ENCODE measurements at places on chromosomes 3 and 15.

- H3K27ac ChIP-seq, result no peak overlapping the region
- no peak for DNase-seq
- no peaks in the 10 kb centered on the region for H3K36me3 ChIP-seq
- H3K4me3 ChIP-seq, result no peak overlapping the region
- no peaks in the 10 kb centered on the region for H3K27me3 ChIP-seq
Measured at GRCh38 chr15:92112711-92113110, 259.2 kb downstream of the SLCO3A1 start.

- no peaks in the 10 kb centered on the region for H3K4me1 ChIP-seq
- no peaks in the 10 kb centered on the region for H3K36me3 ChIP-seq
- no peak overlapping the region for H3K27ac ChIP-seq
- DNase-seq, result no peak
- no peaks in the 10 kb centered on the region for H3K27me3 ChIP-seq
- no peak overlapping the region for H3K4me3 ChIP-seq
Measured at GRCh38 chr3:78832785-78833204, 935.0 kb downstream of the ROBO1 start.

- no peak overlapping the region for H3K27ac ChIP-seq
- H3K4me3 ChIP-seq, result no peak overlapping the region
- DNase-seq, result no peak
- H3K27me3 ChIP-seq, result no peaks in the 10 kb centered on the region
- no peaks in the 10 kb centered on the region for H3K4me1 ChIP-seq
Measured at GRCh38 chr3:150114873-150115540, 144.3 kb upstream of the PFN2 start.

- H3K4me1 ChIP-seq, result no peaks in the 10 kb centered on the region
- no peak overlapping the region for H3K27ac ChIP-seq
- H3K27me3 ChIP-seq, result no peaks in the 10 kb centered on the region
- no peaks in the 10 kb centered on the region for H3K36me3 ChIP-seq
Measured at GRCh38 chr15:67927501-67928168, 87.8 kb upstream of the RNU6-1 start.

GRCh38 chr3:117572786-117573185 lies 863.2 kb downstream of the TUSC7 start:
- H3K27ac ChIP-seq, result no peak overlapping the region
- no peaks in the 10 kb centered on the region for H3K27me3 ChIP-seq
- H3K4me3 ChIP-seq, result no peak overlapping the region
- H3K36me3 ChIP-seq, result no peaks in the 10 kb centered on the region
- DNase-seq, result no peak

GRCh38 chr3:66145408-66145733 lies 75.4 kb upstream of the SLC25A26 start:
- no peak overlapping the region for H3K4me3 ChIP-seq
- no peaks in the 10 kb centered on the region for H3K27me3 ChIP-seq
- no peak for DNase-seq

- no peaks in the 10 kb centered on the region for H3K36me3 ChIP-seq
- no peaks in the 10 kb centered on the region for H3K4me1 ChIP-seq
- no peak overlapping the region for H3K27ac ChIP-seq
- DNase-seq, result no peak
Measured at GRCh38 chr15:39304931-39305728, 275.7 kb upstream of the THBS1 start.

GRCh38 chr3:115108614-115109013 lies 38.5 kb downstream of the ZBTB20 start:
- H3K4me3 ChIP-seq, result no peak overlapping the region
- no peaks in the 10 kb centered on the region for H3K4me1 ChIP-seq
- H3K36me3 ChIP-seq, result no peaks in the 10 kb centered on the region

DNA sequence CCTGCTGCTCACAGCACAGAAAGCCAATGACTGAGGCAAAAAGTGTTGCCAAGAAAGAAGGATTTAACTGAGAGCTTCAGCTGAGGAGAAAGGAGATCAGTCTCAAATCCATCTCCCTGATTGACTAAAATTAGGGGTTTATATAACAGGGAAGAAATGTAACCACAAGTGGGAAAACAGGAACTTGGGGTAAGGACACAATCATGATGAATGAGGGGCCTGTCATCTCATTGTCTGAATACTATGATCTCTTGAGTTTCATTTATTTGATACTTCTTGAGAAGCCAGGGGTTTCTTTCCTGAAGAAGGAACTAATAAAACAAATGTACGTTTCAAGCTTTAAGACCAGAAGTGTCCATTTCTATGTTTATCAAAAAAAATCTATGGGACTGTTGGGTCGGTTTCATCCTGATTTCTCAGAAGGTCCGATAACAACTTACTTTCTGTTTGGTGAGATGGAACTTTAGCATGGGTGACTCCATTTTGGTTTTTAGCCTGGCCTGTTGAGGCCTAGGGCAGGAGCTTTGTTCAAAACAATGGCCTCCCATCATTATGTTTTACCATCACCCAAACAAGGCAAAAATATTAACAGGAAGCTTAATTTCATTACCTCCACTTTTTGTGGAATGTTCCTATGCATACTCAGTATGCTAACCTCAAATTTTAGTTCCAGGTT lies 76.6 kb upstream of the PIAS1 start:
- H3K27ac ChIP-seq, result no peak overlapping the region
- no peaks in the 10 kb centered on the region for H3K27me3 ChIP-seq
- H3K4me3 ChIP-seq, result no peak overlapping the region
- DNase-seq, result no peak
- H3K4me1 ChIP-seq, result no peaks in the 10 kb centered on the region

DNA sequence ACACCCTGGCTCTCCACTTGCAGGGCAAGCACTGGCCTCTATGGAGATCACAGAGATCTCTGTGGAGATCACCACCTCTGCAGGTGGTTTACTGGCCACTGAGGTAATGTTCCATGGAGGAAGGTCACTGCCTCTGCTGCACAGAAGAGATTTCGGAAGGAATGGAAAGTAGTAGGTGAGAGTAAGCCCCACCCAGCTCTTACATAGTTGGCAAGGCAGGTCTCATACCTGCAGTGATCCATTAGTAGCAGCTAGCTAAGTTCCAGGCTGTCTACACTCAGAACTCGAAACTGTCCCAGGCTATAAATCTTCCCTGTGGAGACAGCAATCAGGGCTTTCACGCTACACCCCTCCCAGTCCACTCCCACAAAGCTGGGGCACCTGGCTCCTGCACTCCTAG lies 194.3 kb upstream of the MANF start:
- H3K27me3 ChIP-seq, result no peaks in the 10 kb centered on the region
- H3K4me1 ChIP-seq, result peaks cover 4% of the 10 kb centered on the region
- H3K4me3 ChIP-seq, result no peak overlapping the region
- H3K27ac ChIP-seq, result no peak overlapping the region
- H3K36me3 ChIP-seq, result no peaks in the 10 kb centered on the region
- DNase-seq, result no peak

- no peaks in the 10 kb centered on the region for H3K4me1 ChIP-seq
- DNase-seq, result no peak
- no peak overlapping the region for H3K4me3 ChIP-seq
- H3K36me3 ChIP-seq, result no peaks in the 10 kb centered on the region
- no peak overlapping the region for H3K27ac ChIP-seq
- no peaks in the 10 kb centered on the region for H3K27me3 ChIP-seq
Measured at GRCh38 chr3:4496087-4496452, 2.9 kb downstream of the ITPR1 start.

- DNase-seq, result no peak
- no peaks in the 10 kb centered on the region for H3K27me3 ChIP-seq
- no peak overlapping the region for H3K4me3 ChIP-seq
- H3K27ac ChIP-seq, result no peak overlapping the region
Measured at GRCh38 chr3:16883057-16883722, 1.6 kb upstream of the PLCL2 start.

GRCh38 chr15:85614059-85614458 lies 180.7 kb downstream of the KLHL25 start:
- no peaks in the 10 kb centered on the region for H3K27me3 ChIP-seq
- DNase-seq, result no peak
- H3K4me1 ChIP-seq, result peaks cover 10% of the 10 kb centered on the region
- no peak overlapping the region for H3K4me3 ChIP-seq
- no peaks in the 10 kb centered on the region for H3K36me3 ChIP-seq

- H3K4me3 ChIP-seq, result no peak overlapping the region
- no peaks in the 10 kb centered on the region for H3K4me1 ChIP-seq
- no peak overlapping the region for H3K27ac ChIP-seq
Measured at GRCh38 chr3:174168538-174169254, 690.4 kb upstream of the NAALADL2 start.

- no peak for DNase-seq
- no peak overlapping the region for H3K4me3 ChIP-seq
- H3K36me3 ChIP-seq, result peaks cover 7% of the 10 kb centered on the region
- no peaks in the 10 kb centered on the region for H3K27me3 ChIP-seq
- no peaks in the 10 kb centered on the region for H3K4me1 ChIP-seq
- H3K27ac ChIP-seq, result no peak overlapping the region
Measured at GRCh38 chr3:149160754-149161300, 31.4 kb downstream of the HPS3 start.

DNA sequence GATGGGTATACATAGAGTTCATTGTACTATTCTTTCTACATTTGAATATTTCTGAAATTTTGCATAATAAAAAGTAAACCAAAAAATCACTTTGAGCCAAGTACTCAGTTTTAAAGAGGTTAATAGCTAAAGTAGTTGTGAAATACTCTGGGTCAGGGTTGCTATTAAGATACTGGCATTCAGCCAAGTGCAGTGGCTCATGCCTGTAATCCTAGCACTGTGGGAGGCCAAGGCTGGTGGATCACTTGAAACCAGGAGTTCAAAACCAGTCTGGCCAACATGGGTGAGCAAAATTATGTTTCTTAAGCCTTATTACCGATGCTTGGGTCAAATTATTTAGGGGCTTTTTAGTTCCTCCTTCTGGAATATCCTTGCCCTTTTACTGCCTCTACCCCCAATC lies 122.0 kb upstream of the MELTF start:
- H3K27ac ChIP-seq, result no peak overlapping the region
- no peaks in the 10 kb centered on the region for H3K27me3 ChIP-seq
- H3K4me3 ChIP-seq, result no peak overlapping the region
- no peaks in the 10 kb centered on the region for H3K4me1 ChIP-seq

GRCh38 chr15:100259266-100259665 lies 82.5 kb downstream of the ADAMTS17 start:
- no peaks in the 10 kb centered on the region for H3K27me3 ChIP-seq
- H3K27ac ChIP-seq, result no peak overlapping the region
- no peaks in the 10 kb centered on the region for H3K4me1 ChIP-seq

DNA sequence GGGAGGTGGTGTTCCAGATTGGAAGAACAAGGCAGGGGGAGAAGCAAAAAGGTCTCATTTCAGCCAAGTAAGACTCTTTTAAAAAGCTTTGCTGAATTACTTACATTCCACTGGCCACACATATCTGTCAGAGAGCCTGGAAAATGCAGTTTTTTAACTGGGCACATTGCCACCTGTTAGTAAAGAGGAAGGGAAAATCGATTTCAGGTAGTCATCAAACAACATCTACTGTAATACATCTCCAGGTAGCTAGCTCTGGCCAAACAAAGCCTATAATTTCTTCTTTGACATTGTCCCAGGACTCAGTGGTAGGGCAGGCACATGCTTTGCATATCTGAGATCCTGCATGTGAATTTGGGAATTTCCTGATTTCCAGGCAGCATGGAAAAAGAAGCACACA lies 480.7 kb upstream of the SUCLG2 start:
- H3K27ac ChIP-seq, result no peak overlapping the region
- no peaks in the 10 kb centered on the region for H3K27me3 ChIP-seq
- no peaks in the 10 kb centered on the region for H3K4me1 ChIP-seq
- no peak overlapping the region for H3K4me3 ChIP-seq
- no peaks in the 10 kb centered on the region for H3K36me3 ChIP-seq
